ENCODE measurements at places on chromosomes 3 and 15.

DNA sequence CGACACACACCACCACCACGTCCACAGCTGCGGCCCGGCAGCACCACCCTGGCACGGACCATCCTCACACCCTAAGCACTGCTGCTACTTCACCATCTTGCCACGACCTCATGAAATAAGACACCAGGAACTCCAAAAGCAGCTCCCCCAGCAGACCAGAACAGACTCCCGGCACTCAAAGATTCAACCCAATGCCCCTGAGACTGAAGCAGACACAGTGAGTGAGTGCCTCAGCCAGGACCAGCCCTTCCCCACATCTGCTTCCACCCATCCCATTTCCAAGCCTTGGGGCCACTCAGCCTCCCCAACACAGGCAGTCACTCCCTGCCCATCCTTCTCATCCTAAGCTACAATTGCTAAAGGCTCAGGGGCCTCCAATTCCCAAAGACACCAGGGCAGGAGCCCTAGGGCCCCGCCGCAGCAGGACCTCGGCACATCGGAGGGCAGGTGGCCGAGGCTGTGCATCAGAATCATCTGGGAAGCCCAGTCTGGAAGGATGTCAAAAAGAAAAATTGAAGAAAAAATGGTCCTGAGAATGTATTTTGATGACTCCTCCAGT is 18.4 kb upstream of the OCA2 start:
- no peak for DNase-seq

- no peak for DNase-seq
Observed at GRCh38 chr3:37777835-37778234, 83.8 kb upstream of the CTDSPL start.

GRCh38 chr3:171013822-171014748 is 12.4 kb downstream of the SLC2A2 start:
- no peak for DNase-seq

DNA sequence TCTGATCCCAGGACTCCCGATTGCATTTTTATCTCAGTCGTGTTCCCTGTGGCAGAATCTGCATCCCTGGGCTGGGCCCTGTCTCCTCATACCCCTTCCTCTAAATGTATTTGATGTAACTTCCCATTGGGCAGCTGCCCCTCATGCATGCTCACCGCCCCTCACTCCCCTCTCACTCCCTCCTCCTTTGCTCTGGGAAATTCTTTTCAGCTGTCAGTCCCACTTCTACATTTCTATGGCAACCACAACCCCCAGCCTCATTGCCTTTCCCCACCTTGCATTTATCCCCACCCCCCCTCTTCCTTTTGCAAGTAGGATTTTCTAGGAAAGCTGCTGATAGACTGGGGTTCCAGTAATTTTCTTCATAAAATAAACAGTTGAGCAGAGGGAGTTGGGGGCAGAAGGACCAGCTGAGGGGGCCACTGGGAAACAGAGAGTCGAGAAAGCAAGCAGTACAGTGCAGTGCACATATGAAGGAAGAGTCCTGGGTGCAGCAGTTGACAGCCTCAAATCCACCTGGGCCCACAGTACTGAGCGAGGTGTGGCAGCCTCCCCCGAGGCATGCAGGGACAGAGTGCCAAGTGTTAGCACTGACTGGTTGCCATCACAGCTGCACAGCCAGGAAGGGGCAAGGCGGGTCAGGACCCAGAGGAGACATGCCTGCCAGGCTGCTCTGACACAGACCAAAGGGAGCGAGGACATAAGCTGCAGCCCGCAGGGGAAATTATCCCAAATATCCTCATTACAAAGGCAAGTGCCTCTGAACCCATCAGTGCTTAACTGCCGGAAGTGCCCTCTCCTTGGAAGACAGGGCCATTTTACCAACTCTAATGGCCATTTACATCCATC is 476.3 kb downstream of the EPHB1 start:
- DNase-seq = no peak

- no peak for DNase-seq
Observed at GRCh38 chr15:71115567-71116351, 488 bp downstream of the THSD4 start.

DNA sequence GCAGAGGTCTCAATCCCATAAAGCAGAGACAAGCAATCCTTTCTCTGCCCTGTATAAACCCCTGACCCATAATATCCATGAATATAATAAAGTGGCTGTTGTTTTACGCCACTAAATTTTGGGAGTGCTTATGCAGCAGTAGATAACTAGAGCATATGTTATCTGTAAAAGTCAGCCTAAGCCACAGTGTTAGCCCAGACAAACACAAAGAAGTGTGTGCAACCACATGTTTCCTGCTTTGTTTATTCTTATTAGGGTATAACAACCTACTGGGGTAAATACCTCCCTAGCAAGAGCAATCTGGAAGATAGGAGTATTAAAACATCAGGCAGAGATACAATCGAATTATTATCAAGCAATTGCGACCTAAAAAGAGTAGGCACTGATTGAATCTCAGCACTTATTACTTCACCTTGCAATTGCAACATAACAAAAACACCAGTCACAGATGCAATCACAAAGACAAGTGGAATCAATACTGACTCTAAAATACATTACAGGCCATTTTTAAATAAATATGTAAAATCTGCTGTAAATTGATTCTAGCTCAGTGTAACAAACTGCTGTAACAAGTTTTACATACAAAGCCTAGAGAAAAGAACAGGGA is 94.6 kb upstream of the UBE2E2 start:
- DNase-seq = no peak

- DNase-seq = no peak
Observed at GRCh38 chr3:191328383-191328961, 722 bp upstream of the CCDC50 start.

- DNase-seq = no peak
Observed at GRCh38 chr3:172138792-172139507, 99.6 kb downstream of the FNDC3B start.

DNA sequence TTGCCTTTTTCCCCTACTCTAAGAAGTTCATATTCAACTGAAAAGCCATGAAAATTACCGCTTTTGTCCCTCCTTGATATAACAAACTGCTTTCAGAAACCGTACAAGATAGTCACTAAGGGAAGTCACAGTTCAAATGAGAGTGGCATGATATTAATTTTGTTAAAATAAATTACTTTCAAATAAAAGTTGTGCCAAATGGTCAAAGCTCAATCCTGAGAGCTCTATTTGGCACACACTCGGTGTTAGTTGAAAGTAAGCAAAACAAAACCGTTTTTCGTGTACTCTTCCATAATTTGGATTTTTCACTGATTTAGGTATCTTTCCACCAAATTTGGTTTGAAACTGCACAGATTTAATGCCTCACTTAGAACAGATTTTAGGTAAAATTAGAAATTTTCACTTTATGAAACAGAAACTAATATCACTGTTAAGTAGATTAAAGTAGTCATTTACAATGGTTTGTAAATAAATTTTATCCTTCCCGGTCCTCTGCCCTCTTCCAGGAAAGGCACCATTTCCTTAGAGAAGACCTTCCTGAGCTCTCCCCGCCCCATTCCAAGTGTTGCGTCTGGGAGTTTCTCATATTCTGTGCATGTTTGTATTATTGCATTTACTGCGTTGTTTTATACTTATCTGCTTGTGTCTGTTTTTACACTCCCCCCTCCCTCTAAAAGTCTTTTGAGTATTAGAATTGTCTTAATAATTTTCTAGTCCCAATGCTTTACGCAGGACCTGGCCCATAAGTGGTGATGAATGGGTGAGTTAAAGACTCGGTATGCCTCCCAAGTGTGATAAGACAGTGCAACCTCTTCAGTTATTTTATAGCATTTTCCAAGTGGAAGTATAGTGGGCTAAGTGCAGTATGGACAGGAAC is 853 bp downstream of the TCAIM start:
- DNase-seq = no peak

- DNase-seq = no peak
Observed at GRCh38 chr3:182631183-182632076, 161.9 kb upstream of the ATP11B start.

- DNase-seq = no peak
Observed at GRCh38 chr15:73283366-73283962, 85.3 kb downstream of the HCN4 start.

DNA sequence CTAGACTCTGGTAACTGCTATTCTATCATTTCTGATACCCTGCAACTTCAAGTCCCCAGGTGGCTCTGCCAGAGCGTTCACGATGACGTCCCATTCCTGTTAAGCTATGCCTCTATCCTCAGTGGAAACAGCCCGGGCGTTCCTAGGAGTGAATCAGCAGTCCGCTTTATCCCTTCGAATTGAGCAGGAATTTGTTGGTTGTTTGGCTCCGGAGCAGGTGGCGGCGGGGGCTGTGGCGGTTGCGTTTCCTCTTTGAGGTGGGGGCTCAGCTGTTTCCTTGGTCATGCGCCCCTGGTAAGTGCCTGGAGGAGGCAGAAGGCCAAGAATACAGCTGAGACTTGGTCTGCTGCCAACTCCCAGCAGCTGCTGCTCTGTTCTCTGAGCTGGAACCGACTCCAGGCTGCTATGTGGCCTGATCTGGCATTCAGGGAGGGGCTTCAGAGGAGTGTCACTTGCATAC is 25.2 kb downstream of the ARPP21 start:
- no peak for DNase-seq

- no peak for DNase-seq
Observed at GRCh38 chr3:22263042-22263441, 512.0 kb upstream of the ZNF385D start.

GRCh38 chr3:13087320-13087990 is 14.2 kb upstream of the IQSEC1 start:
- no peak for DNase-seq

GRCh38 chr3:81838457-81838856 is 77.0 kb upstream of the GBE1 start:
- no peak for DNase-seq

DNA sequence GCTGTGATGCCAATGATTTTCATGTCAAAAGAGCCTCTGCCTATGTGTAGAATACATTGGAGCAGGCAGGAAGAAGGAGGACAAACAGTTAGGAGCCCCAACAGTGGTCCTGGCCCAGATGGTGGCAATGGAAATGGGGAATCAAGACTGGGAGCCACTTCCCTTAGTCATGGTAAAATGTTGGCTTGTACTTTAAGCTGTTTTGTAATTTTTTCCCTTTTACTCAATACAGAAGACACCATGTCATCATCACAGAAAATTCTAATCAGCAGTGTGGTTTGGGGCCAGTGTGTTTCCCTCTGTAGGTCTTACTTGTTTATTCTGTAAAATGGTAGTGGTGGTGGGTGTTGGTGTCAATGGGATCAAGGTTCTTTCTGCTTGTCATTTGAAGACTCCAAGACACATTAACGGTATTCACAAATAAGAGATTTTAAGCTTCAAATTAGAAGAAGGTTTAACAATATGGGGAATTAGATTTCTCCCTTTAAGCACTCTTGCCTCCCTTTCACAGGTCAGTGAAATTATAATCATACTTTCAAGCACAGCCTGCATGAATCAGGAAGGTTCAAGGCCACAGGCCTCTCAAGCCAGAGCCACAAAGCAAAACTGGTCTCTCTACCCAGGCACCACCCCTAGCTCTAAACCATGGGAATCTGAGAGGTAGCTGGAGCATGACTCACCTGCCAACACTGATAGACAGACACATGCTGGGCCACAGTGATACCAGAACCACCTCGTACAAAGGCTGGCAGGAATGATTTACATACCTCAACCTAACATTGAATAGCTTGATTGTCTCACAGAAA is 24.9 kb downstream of the SIAH2 start:
- DNase-seq = no peak

DNA sequence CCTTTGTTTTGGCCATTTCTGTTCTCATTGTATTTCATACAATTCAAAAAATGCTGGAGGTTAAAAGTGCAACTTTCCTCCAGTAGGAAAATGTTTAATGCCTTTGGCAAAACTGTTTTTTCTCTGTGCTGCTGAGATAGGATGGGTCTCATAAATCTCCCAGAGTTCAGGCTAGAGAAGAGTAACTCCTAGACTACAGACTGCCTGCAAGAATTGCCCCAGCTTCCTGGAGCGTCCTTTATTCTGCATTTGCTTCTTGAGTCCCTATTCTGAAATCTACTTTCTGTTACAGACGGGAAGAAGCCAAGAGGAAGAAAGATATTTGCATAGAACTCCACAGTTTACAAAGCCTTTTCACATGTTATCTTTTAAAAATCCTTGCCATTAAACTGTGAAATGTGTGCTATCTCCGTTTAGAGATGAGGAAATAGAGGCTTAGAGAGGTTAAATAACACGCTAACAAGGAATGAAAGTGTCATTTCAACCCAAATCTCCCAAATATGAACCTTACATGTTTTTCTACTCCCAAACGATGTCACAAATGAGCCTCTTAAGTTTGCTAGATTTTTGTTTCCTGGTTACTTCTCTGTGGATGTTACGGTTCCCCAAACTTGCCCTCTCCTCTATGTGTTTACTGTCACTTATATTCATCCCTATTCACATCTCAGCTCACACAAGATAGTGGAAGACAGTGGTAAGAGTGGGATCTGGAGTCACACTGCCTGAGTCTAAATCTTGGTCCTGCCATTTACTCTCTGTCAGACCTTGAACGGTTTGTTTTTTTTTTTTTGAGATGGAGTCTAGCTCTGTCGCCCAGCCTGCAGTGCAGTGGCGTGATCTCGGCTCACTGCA is 17.4 kb downstream of the NANOGP8 start:
- DNase-seq = no peak

- DNase-seq = no peak
Observed at GRCh38 chr3:135889443-135889842, 76.1 kb upstream of the PPP2R3A start.

DNA sequence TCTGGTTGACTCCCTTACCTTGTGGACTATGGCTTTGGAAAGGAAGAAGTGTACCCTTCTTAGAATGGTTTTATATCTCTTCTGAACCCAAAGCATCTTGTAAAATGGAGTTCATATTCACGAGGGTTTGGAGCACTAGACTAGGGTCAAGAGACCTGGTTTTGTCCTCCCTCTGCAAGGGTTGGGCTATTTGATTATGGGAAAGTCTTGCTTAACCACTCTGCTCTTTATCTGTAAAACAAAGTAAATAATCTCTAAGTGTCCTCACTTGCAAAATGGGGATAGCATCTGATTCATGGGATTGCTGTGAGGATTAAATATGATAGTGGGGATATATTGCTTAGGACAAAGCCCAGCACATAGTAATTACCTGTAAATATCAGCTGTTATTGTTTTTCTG is 17.9 kb upstream of the SLC2A2 start:
- no peak for DNase-seq

DNA sequence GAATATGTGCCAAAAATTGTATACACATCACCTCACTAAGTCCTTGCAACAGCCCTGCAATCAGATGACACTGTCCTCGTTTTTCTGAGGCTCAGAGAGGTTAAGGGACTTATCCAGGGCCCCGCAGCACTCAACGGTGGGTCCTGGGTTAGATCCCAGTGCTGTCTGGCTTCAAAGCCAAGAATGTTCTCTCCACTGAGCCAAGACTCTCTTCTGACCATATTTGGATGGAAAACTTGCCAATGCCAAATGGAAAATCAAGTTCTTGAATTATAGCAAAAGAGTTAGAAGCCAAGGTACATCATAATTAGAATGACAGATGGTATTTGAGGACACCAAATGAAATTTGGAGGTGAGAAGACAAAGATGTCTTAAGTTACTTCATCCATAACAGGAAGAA is 75.9 kb downstream of the NCEH1 start:
- no peak for DNase-seq
